ENCODE measurements at places on chromosomes 7 and 10.

DNA sequence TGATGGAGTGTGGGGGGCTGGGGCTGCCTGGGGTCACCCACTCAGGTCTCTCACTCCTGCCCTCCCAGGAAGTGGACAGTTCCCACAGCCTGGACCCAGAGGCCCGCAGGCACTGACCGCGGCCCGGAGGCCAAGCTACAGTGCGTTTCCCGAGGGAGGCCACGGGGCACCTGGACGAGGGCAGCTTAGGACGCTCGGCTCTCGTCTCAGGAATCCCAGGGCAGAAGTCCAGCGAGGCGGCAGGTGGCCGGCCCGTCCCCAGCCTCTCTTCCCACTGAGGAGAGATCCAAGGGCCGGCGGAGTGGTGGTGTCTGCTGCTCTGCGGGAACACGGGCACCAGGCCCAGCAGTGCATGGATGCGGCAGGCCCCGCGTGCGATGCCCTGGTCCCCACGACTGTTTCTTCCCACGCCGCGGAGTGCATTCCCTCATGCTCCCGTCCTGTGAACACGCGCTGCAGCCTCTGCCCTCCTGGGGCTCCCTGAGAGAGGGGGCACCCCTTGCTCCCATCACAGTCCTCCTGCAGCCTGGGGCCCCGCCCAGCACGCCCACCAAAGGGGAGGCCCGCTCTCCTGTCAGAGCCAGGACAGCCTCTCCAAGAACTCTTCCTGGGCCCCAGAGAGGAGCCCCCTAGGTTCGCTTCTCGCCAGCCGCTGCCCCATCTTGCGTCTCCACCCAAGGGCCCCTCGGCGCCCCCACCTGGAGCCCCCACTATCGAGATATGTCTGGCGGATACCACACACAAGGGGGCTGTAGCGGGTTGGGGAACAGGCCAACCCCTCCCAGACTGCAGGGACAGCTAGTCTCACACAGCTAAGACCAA is 24.3 kb upstream of the GPR146 start:
- no peak for DNase-seq

DNA sequence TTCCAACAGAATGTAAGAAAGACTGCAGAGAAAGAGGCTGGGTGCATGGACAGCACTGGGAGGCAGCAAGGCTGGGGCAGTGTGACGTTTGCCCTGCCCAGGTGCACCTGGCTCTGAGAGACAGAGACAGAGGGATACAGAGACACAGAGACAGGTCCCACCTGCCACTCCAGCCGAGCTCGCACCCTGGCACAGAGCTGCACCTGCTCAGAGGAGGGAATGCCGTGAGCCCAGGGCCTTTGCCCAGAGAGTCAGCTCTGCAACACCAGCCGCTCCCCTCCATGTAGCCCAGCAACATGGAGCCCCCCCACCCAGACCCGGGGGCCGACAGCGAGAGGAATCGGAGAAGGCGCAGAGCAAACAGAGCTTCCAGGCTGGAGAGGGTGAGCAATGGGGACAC is 35.3 kb upstream of the PROSER2 start:
- no peak for DNase-seq

- no peak for DNase-seq
Measured at GRCh38 chr7:27300421-27300820, 57.8 kb downstream of the EVX1 start.

- DNase-seq, result peak; percentile 41
Measured at GRCh38 chr7:69599286-69599954, 1.1 kb downstream of the AUTS2 start.

DNA sequence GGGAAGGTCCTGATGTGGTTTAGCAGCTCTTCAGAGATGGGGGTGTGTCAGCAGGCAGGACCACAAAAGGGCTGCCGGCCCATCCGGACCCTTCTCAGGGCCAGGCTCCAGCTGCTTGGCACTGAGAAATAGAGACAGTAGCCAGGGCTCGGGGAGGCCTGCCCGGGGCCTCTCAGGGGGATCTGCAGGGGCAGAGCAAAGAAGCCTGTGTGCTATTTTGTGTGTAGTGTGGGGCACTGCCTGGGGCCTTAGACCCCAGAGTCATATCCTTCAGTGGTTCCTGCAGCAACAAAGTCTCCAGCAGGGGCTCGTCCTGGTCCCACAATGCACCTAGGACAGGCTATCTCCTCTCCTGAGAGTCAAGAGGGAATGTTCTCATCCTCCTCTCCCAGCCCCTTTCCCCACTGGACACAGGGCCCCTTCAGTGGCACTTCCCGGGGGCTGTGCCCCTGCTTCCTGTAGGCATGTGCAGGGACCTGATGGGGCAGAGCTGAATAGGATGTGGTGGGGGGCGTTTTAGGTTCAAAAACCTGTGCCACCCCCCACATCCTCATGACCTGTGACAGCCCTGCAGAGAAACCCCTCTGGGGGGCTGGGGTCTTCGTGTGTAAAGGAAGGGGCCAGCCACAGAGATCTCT is 159.5 kb upstream of the RHEB start:
- DNase-seq, result peak; percentile 20

DNA sequence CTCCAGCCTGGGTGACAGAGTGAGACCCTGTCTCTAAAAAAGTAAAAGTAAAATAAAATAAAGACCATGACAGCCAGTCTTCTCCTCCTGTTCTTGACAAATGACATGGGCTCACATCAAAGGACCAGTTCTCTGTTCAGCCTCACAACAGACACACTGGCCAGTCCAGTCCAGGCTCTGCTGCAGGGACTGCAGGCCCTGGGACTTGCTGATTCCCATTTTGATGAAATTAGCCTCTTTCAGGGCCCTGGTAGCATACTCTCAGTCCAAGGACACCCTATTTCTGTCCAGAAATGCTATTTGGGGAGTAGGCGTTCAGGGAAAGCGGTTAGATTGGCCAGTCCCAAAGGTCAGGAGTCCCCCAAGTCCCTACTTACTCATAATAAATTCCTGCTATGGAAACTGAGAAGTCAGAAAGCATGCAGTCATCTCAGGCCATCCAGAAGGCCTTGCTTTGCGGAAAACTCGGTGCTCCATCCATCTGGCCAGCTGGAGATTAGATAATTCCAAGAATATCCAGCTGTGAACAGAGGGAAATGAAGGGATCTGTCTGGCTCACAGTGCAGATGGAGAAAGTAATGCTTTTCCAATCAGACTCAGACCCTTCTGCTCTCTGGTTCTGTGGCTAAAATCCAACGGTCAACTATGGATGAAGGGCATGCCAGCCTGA is 74.4 kb downstream of the RAB11FIP2 start:
- no peak for DNase-seq

- DNase-seq, result no peak
Measured at GRCh38 chr10:112490545-112490944, 43.5 kb downstream of the VTI1A start.

GRCh38 chr10:122091722-122092121 is 102.8 kb downstream of the TACC2 start:
- DNase-seq, result no peak

DNA sequence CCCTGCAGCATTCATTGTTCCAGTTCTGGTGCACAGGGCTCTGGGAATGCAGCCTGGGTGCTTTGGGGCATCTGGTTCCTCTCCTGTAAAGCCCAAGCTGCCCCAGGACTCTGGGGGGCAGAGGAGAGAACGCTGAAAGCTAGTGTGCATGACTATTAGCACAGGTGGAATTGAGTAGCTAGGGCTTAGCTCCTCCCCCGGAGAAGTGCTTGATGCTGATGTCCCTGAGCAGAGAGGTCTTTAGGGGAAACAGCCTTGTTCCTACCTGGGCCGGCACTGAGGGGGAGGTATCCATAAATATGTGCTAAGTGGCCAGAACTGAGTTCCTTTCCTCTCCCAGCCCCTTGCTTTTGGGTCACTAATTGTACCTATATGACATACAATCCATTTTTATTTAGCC is 3.9 kb downstream of the ADCY1 start:
- no peak for DNase-seq

GRCh38 chr7:46830-47140 is 145.6 kb upstream of the FAM20C start:
- DNase-seq, result no peak

GRCh38 chr7:73521636-73522104 is 423 bp downstream of the BAZ1B start:
- DNase-seq, result no peak

- DNase-seq, result no peak
Measured at GRCh38 chr7:114659409-114660125, 245.0 kb downstream of the FOXP2 start.

DNA sequence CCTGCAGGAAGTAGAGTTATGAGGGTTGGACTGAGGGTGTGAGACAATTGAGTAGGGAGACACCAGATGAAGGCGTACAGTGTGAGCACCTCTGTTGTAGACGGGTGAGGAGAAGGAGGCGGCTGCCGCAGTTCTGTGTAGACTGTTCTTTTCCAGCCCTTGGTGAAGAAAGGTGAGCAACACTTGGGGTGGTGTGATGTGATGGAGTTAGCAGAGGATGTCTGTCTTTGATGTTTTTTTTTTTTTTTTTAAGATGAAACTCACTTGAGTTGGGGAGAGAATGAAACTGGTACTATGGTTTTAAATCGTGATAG is 42.8 kb upstream of the RNF216 start:
- no peak for DNase-seq

DNA sequence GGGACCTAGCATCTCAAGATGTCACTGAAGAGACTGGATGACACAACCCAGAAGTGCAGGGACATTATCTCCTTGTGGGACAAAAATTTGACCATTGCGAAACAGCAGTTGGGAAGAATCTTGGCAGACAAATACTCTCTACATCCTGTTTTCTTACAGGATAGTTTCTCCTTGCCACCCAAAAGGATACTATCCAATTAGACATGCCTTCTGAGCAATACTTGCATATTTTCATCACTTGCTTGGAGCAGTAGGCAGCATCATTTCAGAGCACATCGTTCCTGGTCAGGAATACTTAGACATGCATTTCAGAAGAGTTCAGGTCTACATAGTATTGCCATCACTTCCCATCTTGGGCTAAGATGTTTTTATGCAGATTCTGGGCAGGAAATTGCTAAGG is 56.8 kb downstream of the FAS start:
- DNase-seq, result no peak

DNA sequence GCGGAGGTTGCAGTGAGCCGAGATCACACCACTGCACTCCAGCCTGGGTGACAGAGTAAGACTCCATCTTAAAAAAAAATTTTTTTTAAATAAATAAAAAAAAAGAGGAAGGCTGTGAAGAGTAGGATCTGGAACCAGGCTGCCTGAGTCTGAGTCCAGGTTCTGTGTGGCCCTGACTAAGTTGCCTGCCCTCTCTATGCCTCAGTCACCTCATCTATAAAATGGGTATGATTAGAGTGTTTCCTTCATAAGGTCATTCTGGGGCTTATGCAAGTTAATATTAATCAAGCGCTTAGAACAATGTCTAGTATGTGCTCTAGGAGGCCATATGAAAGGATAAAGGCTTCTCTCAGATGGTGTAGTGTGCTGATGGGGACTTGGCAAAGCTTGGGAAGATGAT is 12.3 kb downstream of the COL26A1 start:
- no peak for DNase-seq

DNA sequence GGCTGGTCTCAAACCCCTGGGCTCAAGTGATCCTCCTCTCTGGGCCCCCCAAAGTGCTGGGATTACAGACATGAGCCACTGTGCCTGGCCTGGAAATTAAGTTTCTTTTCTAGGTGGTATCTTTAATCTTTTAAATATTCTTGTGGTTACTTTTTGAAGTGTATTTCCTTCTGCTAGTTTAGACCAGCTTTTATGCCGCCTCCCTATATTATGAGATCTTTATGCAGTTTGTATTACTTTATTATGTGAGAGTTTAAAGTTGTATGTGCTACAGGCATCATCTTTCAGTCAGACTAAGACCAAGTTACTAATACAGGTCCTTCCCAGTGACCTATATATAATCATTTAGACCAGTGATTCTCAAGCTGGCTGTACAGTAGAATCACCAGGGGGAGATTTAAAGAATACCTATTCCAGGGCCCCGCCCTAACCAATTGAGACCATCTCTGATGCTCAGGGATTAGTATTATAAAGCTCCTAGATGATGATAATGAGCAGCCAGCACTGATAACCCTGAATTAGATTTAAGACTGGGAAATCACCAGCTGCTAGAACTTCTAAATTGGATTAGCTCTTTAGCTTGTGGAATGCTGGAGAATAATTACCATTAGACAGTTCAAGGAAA is 11.3 kb downstream of the INPP5F start:
- DNase-seq, result no peak
